B cell (primary cell): ENCODE measurements at places on chromosomes 5 and 9. TPM values are rescaled to one million over a fixed set of nuclear protein-coding genes. Genes with fewer than 3 reads are reported as not detected.
A peak's percentile ranks its signal among the peaks of the same experiment; 100 is the strongest.

OTULINL gene
- total RNA-seq = 0.80 and 0.81 TPM in 2 replicates

HMHB1 gene
- not detected in 2 replicates for total RNA-seq

CSF2 gene
- total RNA-seq = 0.41 TPM in 1 of 2 replicates, not detected in the other

CDH9 gene
- total RNA-seq = not detected in 2 replicates

ZDHHC21 gene
- total RNA-seq = 35.5 and 39.7 TPM in 2 replicates

ALDH1A1 gene
- total RNA-seq = not detected in 2 replicates

GRCh38 chr5:169006842-169007790 lies 293.8 kb downstream of the SLIT3 start:
- H3K36me3 ChIP-seq = no peaks in the 10 kb centered on the region
- H3K4me1 ChIP-seq = no peaks in the 10 kb centered on the region
- H3K27ac ChIP-seq = no peak overlapping the region
- H3K27me3 ChIP-seq = no peaks in the 10 kb centered on the region

DNA sequence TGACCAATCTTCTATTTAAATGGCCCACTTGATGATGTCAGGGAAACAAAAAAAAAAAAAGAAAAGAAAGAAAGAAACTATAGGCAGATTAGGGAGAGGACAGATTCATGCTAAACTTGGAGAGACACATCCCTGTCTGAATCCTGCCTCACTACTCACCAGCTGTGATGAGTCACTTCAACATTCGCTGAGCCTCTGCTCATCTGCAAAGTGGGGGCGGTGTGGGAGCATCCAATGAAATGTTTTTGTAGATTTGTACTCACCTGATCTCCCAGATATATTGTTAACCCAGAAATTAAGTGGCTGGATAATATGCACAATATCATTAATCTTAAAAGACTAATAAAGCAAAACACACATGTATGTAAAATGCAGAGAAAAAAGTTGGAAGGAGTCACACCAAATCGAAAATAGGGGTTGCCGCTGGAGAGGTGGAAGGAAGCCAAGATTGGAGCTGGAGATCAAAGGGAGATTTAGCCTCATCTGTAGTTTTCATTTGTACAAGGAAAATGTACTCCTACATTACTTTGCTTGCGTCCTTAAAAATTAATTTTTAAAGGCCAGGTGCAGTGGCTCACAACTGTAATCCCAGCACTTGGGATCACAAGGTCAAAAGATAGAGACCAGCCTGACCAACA lies 17.0 kb upstream of the ERGIC1 start:
- no peak overlapping the region for H3K4me3 ChIP-seq
- DNase-seq = no peak
- H3K27me3 ChIP-seq = no peaks in the 10 kb centered on the region

- peak within 1 kb of the TSS; percentile 94 for H3K27ac ChIP-seq
- peaks cover 10% of the 10 kb centered on the region for H3K36me3 ChIP-seq
- peak within 1 kb of the TSS; percentile 61 for H3K4me3 ChIP-seq
- H3K4me1 ChIP-seq = peaks cover 27% of the 10 kb centered on the region
These were observed at the start of gene B4GALT7 for GRCh38 chr5:177599731-177600507. Gene B4GALT7 (plus strand): TSS chr5:177600132. CDS start chr5:177600211, 79 bp downstream.

DNA sequence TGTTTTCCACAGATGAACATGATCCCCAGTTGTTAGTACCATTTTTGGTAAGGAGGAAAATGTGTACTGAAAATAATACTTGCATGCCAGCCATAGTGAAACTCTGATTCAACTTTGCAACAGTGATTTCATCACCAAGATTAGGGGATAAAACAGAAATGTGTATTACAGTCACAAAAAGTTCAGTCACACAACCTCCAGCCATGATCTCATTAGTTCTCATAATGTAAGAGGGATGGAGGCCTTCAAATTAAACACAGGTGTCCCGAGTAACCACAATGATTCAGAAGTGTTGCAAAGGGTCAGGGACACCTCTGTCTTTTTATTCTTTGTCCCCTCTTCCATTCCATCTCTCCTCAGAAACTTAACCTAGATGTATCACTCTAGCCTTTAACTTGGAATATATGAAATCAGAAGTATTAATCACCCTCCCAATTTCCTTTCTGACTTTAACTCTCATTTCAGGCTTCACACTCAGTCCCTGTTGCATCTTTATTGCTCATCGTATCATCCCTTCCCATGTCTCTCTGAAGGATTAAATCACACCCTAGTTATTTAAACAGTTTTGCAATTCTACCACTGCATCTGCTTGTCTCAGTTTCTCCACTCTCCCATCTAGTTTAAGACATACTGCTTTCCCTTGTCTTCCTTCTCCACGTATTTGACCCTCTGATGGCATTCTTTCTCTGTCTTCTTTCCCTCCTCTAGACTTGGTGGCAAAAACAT lies 291.2 kb downstream of the ADAMTS6 start:
- H3K27me3 ChIP-seq = no peaks in the 10 kb centered on the region
- DNase-seq = no peak
- no peak overlapping the region for H3K4me3 ChIP-seq

- peaks cover 27% of the 10 kb centered on the region for H3K4me1 ChIP-seq
- H3K4me3 ChIP-seq = peak overlapping the region; percentile 42
- peak overlapping the region; percentile 1 for H3K27ac ChIP-seq
These were observed 24.3 kb downstream of the CPLX2 start for GRCh38 chr5:175895686-175896102.

GRCh38 chr9:101477736-101478135 lies 42.2 kb upstream of the ALDOB start:
- H3K4me3 ChIP-seq = no peak overlapping the region
- no peak overlapping the region for H3K27ac ChIP-seq
- H3K27me3 ChIP-seq = peaks cover 5% of the 10 kb centered on the region
- DNase-seq = no peak
- no peaks in the 10 kb centered on the region for H3K36me3 ChIP-seq
- no peaks in the 10 kb centered on the region for H3K4me1 ChIP-seq

- H3K36me3 ChIP-seq = no peaks in the 10 kb centered on the region
- DNase-seq = no peak
These were observed 230.9 kb downstream of the SLF1 start for GRCh38 chr5:94849324-94849723.

GRCh38 chr9:135048758-135049444 lies 38.6 kb upstream of the OLFM1 start:
- no peaks in the 10 kb centered on the region for H3K36me3 ChIP-seq
- no peaks in the 10 kb centered on the region for H3K27me3 ChIP-seq
- no peak overlapping the region for H3K27ac ChIP-seq
- no peak for DNase-seq

- no peaks in the 10 kb centered on the region for H3K27me3 ChIP-seq
- no peaks in the 10 kb centered on the region for H3K4me1 ChIP-seq
- no peak for DNase-seq
- H3K4me3 ChIP-seq = no peak overlapping the region
- H3K36me3 ChIP-seq = no peaks in the 10 kb centered on the region
These were observed 307.1 kb downstream of the TLE1 start for GRCh38 chr9:81382281-81382680.

GRCh38 chr5:106728208-106728607 lies 942.5 kb downstream of the EFNA5 start:
- no peak overlapping the region for H3K4me3 ChIP-seq
- DNase-seq = no peak
- no peaks in the 10 kb centered on the region for H3K4me1 ChIP-seq
- H3K27ac ChIP-seq = no peak overlapping the region
- no peaks in the 10 kb centered on the region for H3K36me3 ChIP-seq
- H3K27me3 ChIP-seq = no peaks in the 10 kb centered on the region

DNA sequence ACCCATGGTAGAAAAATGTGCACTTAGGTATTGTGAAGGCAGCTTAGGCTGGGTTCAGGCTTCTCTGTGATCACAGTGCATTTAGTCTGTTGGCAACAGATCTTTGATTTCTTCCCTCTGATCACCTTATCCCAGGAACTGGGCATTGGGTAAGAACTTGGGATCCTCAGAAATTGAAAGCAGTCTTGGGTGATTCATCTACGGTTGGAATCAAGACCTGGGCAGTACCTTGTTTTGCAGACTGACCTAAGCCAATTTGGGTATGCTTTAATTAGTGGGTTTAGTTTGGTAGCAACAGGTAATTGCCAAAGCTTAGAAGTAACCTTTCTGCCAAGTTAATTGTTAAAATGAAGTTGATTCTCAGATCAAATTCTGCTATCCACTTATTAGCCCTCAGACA lies 17.8 kb downstream of the ENTREP1 start:
- H3K4me3 ChIP-seq = no peak overlapping the region
- DNase-seq = no peak
- H3K27ac ChIP-seq = no peak overlapping the region
- H3K27me3 ChIP-seq = no peaks in the 10 kb centered on the region
- H3K4me1 ChIP-seq = no peaks in the 10 kb centered on the region

- no peaks in the 10 kb centered on the region for H3K4me1 ChIP-seq
- H3K4me3 ChIP-seq = no peak overlapping the region
- no peaks in the 10 kb centered on the region for H3K36me3 ChIP-seq
- no peaks in the 10 kb centered on the region for H3K27me3 ChIP-seq
- no peak overlapping the region for H3K27ac ChIP-seq
- no peak for DNase-seq
These were observed 49.7 kb upstream of the LHFPL2 start for GRCh38 chr5:78698191-78698791.

DNA sequence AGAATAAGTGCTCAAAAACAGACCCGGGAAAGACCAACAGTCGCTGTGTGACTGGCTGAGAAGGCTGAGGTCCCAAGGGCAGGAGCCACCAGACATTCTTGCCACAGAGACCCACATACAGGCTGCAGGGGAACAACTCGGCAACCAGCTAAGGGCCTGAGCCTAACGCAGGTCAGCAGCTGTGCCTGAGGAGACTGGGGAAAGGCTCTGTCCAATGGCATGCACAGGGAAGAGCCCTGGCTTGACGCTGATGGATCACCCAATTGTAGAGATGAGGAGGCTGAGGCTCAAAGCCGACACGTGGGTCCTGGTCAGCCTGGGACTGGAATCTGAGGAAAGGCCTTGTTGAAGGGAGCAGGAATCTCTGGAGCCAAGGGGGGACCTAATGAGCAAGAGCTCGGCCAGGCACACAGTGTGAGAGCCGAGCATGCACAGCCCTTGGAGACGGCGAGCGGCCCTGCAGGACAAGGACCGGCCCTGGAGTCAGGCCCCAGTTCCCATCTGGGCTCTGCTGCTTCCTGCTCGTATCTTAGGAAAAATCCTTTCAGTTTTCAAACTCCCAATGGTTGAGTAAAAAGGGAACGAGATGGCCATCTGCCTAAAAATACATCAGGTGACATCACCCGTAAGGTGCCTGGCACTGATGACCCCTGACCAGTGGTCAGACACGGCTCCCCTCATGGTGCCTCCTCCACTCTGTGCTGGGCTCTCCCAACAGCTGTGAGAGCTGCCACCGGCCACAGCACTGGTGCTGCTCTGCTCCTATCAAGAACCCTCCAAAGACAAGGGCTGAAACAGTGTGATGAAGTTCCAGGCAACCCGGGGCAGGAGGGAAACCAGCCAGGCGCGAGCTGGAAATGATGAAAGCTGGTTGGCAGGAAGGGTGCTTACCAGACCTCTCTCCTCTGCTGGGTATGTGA lies 16.4 kb downstream of the LMAN2 start:
- no peak overlapping the region for H3K4me3 ChIP-seq
- no peak for DNase-seq
- no peaks in the 10 kb centered on the region for H3K36me3 ChIP-seq
- H3K27me3 ChIP-seq = no peaks in the 10 kb centered on the region
- H3K27ac ChIP-seq = no peak overlapping the region
- H3K4me1 ChIP-seq = peaks cover 16% of the 10 kb centered on the region

- no peak for DNase-seq
- no peaks in the 10 kb centered on the region for H3K4me1 ChIP-seq
- no peaks in the 10 kb centered on the region for H3K36me3 ChIP-seq
These were observed 56.4 kb downstream of the GCNT4 start for GRCh38 chr5:74995926-74996325.

DNA sequence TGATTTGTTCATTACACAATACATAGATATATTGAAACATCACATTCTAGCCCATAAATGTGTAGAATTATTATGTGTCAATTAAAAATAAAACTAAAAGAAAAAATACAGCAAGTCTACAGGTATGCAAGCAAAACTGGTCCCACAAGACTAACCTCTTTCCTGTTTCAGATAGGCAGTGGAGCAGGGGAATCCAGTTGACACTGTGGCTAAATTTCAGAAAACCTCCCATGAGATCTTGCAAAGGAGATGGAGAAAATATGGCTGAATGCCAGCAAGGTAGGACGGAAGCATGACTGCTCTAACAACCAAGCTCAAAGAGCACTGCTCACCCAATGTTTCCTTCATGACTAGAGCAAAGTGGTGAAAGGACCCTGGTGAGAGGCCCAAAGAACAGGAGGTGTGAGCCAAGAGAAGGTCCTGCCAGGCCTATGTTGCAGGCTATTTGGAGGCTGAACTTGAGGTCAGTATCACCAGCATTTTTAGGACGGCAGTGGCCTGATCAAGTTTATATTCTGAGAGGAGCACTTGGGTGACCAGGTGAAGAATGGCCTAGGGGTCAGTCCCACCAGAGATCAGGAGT lies 1.1 kb upstream of the SH3TC2 start:
- DNase-seq = no peak
- no peaks in the 10 kb centered on the region for H3K27me3 ChIP-seq
- no peaks in the 10 kb centered on the region for H3K36me3 ChIP-seq
- no peak overlapping the region for H3K27ac ChIP-seq
- no peak overlapping the region for H3K4me3 ChIP-seq

- H3K27ac ChIP-seq = no peak overlapping the region
These were observed 102.5 kb upstream of the SH3GL2 start for GRCh38 chr9:17476401-17476800.

- no peak overlapping the region for H3K27ac ChIP-seq
- no peaks in the 10 kb centered on the region for H3K4me1 ChIP-seq
- no peaks in the 10 kb centered on the region for H3K27me3 ChIP-seq
- no peak overlapping the region for H3K4me3 ChIP-seq
These were observed 1187.1 kb downstream of the CDH9 start for GRCh38 chr5:25851301-25851700.

- no peak overlapping the region for H3K4me3 ChIP-seq
- peaks cover 25% of the 10 kb centered on the region for H3K36me3 ChIP-seq
- H3K27ac ChIP-seq = no peak overlapping the region
- H3K4me1 ChIP-seq = no peaks in the 10 kb centered on the region
- no peaks in the 10 kb centered on the region for H3K27me3 ChIP-seq
These were observed 8.8 kb downstream of the EXOC3 start for GRCh38 chr5:451587-452458.

GRCh38 chr5:65482296-65482735 lies 596 bp upstream of the ADAMTS6 start:
- H3K36me3 ChIP-seq = no peaks in the 10 kb centered on the region
- H3K4me1 ChIP-seq = no peaks in the 10 kb centered on the region
- no peak for DNase-seq
- peak overlapping the region; percentile 55 for H3K27ac ChIP-seq
- no peaks in the 10 kb centered on the region for H3K27me3 ChIP-seq

DNA sequence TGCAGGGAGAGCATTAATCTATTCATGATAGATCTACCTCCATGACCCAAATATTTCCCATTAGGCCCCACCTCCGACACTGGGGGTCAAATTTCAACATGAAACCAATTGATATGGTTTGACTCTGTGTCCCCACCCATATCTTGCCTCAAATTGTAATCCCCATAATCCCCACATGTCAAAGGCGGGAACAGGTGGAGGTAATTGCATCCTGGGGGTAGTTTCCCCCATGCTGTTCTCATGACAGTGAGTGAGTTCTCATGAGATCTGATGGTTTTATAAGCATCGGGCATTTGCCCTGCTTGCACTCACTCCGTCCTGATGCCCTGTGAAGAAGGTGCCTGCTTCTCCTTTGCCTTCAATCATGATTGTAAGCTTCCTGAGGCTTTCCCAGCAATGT lies 153.5 kb downstream of the SV2C start:
- no peak overlapping the region for H3K4me3 ChIP-seq
- no peaks in the 10 kb centered on the region for H3K36me3 ChIP-seq
- H3K27ac ChIP-seq = no peak overlapping the region
- no peak for DNase-seq
- no peaks in the 10 kb centered on the region for H3K4me1 ChIP-seq
